ENCODE measurements at places on chromosomes 1 and 21.

DNA sequence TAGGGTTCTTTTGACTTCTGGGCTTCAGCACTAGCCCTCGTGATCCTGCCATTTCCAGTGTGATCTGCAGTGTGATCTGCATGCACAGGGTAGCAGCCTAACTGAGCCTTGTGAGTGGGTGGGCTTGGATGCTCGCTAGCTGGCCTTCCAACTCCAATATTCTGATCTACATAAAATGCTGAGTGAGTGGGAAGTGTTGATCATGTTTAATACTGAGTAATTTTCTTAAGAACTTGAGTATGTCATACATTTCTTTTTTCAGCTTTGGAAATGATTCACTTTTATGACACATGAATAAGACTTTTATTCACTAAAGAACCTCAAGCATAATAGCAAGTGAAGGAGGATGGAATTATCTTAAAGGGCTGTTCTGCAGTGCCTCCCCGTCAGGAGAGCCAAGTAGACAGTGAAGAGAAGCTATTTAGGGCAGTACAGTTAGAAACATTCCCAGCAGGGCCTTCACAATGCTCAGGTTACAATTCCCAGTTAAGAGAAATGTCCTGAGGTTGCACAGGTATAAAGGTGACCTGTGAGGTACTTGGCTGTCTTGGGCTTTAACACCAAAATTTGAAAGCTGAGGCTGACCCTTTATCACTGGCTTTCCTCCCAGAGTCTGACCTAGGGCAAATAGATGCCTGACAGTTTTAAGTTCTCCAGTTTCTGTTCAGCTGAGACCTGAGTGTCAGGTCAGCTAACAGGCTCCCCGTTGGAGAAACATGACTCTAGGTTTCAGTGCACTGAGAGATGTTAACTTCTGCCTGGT is 29.1 kb upstream of the LRRC8C start:
- no peak for DNase-seq

DNA sequence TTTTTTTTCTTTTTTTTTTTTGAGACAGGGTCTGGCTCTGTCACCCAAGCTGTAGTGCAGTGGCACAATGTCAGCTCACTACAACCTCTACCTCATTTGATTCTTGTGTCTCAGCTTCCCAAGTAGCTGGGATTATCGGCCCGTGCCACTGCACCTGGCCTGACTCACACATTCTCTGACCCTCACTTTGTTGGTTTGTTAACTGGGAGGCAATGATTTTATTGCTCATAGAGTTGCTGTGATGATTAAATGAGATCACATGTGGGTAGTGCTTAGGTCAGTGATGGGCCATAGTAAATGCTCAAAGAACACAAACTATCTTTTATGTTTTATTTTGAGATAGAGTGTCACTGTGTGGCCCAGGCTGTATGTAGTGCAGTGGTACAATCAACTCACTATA is 47.3 kb upstream of the SSBP3 start:
- DNase-seq: no peak

DNA sequence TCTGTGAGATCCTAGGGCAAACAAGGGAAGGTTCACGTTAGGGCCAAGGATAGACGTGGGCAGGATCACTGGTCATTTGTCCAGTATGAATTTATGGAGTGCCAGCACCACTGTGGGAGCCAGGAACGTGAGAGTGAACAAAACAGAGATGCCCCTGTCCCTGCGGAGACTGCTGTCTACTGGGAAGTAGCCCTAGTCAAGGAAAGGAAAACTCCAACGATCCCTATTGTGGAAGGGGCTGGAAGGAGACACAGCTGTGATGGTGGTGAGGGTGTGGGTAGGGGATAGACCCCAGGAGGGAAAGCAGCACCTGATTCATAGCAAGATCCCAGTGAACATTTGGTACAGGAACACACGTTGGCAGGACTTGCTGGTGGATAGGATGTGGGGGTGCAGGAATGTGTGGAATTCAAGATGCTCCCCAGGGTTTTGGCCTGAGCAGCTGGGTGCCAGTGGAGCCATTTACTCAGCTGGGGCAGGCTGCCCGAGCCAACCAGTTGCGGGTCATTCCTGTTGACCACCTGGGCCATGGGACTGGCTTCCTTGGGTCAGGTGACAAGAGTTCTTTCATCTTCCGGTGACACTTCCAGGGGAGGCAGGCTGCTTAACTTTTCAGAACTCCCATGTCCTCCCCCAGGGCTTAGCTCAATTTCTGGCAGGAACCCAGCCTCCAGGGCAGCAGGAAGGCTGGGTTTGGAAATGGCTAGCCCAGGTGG is 1.2 kb upstream of the ATP13A2 start:
- DNase-seq: no peak

DNA sequence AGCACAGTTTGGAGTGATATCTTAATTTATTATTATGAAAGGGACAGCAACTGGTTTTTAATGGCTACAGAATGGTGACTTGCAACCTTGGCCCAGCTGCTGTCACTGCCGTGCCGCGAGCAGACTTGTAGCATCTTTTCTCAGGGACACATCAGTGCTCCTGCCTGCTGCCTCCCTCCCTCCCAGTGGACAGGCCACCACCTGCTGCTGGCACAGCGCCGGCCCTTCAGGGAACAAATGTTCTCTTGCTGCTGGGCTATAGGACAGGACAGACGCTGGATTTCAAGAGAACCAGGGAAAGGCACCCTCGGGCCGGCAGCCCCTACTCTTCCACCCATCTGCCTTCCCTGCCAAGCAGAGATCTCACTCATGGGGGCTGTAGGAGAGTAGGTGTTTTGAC is 413.8 kb upstream of the NFIA start:
- peak; percentile 21 for DNase-seq

GRCh38 chr1:151315565-151316235 is 11.5 kb downstream of the PI4KB start:
- no peak for DNase-seq

DNA sequence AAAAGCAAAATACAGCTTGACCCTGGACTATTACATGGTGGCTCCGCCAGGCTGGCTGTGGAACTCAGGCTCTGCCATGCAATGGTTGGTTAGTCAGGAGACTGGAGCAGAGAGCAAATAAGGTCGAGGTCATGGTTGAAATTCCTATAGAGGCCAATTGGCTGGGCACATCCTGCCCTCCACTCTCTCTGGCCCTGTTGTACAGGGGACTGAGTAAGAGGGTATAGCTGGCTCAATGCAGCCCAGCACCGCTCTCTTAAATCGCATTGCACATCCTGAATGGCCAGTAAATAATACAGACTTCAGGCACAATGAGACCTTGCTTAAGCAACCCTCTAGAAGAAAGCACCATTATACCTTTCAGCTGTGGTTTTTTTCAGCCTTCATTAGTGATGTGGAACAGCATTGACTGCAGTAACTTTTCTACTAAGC is 59.3 kb upstream of the PPP2R5A start:
- DNase-seq: no peak

DNA sequence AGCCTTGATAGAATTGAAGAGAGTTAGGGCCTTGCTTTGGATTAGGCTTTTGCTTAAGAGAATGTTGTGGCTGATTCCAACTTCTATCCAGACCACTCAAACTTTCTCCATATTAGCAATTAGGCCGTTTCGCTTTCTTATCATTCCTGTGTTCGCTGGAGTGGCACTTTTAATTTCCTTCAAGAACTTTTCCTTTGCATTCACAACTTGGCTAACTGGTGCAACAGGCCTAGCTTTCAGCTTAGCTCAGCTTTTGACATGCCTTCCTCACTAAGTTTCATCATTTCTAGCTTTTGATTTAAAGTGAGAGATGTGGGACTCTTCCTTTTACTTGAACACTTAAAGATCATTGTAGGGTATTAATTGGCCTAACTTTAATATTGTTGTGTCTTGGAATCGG is 183.6 kb upstream of the L1TD1 start:
- DNase-seq: no peak

DNA sequence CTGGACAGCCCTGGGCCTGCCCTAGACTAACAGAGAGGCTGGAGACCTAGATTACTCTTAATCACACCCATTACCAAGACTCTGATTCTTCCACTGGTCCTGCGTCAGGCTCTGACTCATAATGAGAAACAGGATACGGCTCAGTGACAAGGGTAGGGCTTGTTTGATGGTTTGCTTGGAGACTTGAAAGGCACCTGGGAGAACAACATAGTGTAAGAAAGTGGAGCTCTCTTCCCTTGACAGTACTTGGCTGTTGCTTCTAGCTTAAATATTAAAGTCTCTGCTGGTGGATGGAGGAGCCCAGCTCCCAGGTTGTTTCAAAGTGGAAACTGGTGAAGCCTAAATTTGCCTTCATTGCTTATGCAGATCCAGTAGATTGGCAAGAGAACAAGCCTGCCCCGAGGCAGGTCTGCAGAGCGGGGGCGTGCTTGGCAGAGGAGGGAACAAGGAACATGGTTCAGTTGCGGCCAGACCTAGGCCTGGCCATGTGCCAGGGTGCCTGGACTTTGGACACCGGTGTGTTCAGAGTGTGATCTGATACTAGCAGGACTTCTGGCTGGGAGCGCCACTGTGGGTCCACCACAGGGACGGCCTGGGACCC is 480.6 kb downstream of the CAMTA1 start:
- DNase-seq: no peak

GRCh38 chr1:220876511-220877376 is 2.5 kb upstream of the HLX start:
- no peak for DNase-seq

DNA sequence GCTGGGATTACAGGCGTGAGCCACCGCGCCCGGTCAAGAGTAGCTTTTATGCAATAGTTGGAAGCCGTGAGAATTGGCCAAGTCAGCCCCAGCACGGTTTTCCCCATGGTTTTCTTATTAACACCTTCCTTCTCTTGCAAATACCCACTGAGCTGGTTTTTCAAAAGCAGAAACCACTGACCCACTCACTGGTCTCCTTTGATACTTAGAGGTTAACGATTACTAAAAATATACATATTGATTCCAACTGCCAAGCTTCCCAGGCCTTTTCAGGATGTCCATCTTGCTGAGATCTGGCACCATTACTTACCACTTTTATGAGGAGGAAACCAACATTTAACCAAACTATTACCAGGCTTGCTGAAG is 25.9 kb upstream of the TARDBP start:
- no peak for DNase-seq

DNA sequence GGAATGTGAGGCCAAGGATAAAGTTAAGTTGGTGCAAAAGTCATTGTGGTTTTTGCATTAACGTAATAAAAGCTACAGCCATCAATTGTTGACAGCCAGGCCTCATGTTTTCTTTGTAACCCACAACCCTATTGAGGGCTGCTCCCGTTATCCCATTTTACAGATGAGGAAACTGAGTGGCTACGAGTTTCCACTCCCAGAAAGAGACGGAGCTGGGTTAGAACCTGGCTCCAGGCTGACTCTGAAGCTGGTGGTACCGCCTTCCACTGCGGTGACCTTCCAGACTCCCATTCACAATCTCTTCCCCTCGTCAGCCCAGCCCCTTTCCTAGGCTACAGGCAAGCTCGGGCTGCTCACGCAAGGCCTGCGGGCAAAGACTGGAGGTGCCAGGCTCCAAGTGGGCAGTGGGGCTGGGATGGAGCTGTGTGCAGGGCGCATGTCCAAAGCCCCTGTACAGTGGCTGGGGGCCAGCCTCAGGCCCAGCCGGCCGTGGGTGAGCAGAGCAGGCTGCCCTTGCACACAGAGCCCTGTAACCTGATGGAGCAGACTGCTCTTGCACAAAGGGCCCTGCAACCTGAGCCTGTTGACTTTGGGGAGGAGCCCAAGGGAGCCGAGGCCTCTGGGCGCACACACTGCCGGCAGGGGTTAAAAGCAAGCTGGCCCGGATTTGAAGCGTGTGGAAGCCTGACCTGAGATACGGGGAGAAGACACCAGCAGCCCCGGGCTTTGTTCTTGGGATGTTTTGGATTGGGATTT is 97.4 kb upstream of the TMPRSS2 start:
- no peak for DNase-seq

- no peak for DNase-seq
Observed at GRCh38 chr1:201096041-201096461, 16.2 kb downstream of the CACNA1S start.

GRCh38 chr1:218642033-218642948 is 297.2 kb downstream of the TGFB2 start:
- DNase-seq: no peak

GRCh38 chr1:212749821-212750535 is 41.6 kb downstream of the NSL1 start:
- no peak for DNase-seq

GRCh38 chr1:43521078-43521477 is 9.6 kb upstream of the PTPRF start:
- no peak for DNase-seq

GRCh38 chr1:26728645-26729044 is 32.8 kb downstream of the ARID1A start:
- no peak for DNase-seq

DNA sequence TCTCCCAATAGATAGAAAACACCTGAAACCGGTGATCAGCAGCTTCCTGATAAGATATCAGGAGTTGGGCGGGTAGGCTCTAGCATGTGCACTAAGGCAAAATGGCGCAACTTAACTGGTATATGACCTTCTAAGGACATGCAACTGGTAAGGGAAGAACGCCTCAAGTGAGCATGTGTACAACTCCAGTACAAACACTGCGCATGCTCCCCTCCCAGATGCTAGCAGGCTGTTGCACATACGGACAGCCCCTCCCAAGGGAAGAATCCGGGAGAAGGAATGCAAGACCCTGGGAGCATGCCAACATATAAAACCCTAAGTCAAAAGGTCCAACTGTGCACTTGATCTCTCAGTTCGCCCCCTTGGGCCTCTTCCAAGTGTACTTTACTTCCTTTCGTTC is 110.8 kb downstream of the TSEN15 start:
- DNase-seq: no peak

GRCh38 chr1:85360730-85361493 is 84.5 kb upstream of the BCL10 start:
- no peak for DNase-seq

DNA sequence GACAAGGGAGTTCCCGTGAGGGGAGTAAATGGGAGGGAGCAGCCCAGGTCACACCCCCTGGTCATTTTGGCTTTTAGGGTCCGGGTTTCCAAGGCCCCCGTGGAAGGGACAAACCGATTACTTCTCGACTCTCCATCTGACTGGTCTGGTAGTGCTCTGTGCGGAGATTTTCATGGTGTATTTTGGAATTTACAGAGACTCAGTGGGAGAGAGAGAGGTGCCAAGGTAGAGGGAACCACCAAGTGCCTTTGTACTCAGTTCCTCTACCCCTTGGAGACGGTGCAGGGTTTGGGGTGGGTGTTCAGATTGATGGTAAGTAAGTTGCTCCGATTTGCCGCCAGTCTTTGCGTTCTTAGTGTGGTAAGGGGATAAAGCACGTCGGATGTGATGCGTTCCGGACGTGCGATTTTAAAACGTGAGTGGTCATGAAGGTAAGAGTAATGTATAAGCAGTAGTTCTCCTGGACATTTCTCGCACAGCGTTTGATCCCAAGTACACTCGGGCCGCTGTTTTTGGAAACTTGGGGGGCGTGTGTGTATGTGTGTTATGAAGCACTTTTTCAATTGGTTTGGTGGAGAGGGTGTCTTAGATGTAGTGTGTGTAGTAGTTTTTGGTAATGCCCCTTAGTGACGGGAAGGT is 682 bp downstream of the SUCO start:
- no peak for DNase-seq

GRCh38 chr1:20983297-20983889 is 193.3 kb downstream of the EIF4G3 start:
- DNase-seq: no peak
